Activated CD4-positive, alpha-beta T cell treated with anti-CD3 and anti-CD28 coated beads for 24 hours (primary cell): ENCODE measurements at places on chromosomes 12 and 14.
A peak's percentile ranks its signal among the peaks of the same experiment; 100 is the strongest.

DNA sequence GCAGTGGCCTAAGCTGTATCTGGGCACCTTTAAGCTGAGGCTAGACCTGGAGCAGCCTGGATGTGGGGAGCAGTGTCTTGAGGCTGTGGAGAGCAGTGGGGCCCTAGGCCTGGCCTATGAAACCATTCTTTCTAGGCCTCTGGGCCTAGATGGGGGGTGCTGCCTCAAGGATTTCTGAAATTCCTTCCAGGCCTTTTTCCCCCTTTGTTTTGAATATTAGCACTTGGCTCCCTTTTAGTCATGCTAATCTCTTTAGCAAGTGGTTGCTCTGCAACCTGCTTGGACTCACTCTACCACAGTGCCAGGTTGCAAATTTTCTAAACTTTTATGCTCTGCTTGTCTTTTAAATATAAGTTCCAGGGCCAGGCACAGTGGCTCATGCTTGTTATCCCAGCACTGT lies 41.6 kb upstream of the RFX4 start:
- DNase-seq = no peak

DNA sequence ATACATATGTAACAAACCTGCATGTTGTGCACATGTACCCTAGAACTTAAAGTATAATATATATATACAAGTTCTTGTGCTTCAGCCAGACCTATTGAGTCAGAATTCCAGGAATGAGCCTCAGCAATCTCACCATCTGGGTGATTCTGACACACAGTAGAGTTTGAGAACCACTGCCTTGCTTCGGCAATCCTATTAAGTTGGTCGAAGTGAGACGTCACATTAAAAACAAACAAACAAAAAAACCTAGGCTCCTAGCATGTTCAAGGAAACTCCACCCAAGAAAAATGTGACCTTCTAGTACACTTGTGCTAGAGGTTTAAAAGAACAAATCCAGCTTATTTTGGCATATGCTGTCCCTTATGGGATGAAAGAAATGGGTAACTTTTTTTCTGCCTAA lies 115.8 kb downstream of the SINHCAF start:
- no peak for DNase-seq

DNA sequence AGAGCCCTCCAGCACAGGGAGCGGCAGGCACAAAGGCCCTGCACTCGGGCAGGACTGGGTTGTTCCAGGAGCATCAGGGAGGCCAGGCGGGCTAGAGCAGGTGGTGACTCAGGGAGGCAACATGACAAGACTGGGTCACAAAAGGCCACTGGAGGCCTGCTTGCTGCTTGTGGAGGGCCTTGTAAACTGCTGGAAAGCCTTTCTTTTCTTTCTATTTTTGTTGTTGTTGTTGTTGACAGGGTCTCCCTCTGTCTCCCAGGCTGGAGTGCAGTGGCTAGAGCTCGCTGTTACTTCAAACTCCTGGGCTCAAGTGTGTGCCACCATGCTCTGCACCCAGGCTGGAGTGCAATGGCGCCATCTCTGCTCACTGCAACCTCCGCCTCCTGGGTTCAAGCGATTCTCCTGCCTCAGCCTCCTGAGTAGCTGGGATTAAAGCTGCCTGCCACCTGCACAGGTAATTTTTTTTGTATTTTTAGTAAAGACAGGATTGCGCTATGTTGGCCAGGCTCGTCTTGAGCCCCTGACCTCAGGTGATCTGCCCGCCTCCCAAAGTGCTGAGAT lies 11.8 kb upstream of the RCOR1 start:
- no peak for DNase-seq

- DNase-seq = no peak
Observed at GRCh38 chr12:117523971-117524370, 162.5 kb upstream of the NOS1 start.

- DNase-seq = no peak
Observed at GRCh38 chr14:36520601-36521525, 831 bp upstream of the NKX2-1 start.

DNA sequence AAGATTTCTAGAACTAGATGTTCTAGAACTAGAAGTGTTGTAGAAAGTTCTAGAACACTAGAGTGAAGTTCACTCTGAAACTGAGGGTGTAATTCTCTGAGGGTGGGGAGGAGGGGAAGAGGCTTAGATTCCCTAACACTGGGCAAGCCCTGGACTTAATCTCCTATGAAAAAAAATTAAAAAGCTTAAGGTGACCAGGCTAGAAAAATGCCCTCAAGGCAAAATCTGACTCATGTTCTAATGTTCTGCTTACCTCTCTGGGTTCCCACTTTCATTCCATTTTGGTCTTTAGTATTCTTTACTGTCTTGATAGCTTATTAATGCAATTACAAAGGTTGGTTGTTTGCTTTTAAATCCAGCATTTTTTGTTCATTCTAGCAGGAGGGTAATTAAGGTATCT lies 101.5 kb downstream of the KICS2 start:
- no peak for DNase-seq

DNA sequence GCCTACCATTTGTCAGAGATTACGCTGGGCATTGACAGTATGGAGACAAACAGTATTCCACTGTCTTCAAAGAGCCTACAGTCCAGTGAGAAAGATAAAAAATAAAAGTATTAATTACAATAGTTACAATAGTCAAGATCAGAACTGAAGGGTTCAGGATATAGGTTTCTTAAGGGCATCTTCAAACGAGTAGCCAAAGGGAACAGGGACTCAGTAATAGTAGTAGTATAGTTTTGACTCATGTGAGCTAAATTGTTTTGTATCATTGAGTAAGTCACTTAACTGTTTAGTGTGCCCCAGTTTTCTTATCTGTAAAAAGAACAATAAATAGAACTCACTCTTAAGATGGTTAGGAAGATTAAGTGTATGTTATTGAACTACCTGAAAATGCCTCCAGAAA lies 123.6 kb downstream of the METTL25 start:
- DNase-seq = no peak

- DNase-seq = no peak
Observed at GRCh38 chr12:41709012-41709411, 435.7 kb downstream of the GXYLT1 start.

- no peak for DNase-seq
Observed at GRCh38 chr12:29427964-29428363, 47.0 kb upstream of the ERGIC2 start.

- DNase-seq = no peak
Observed at GRCh38 chr12:66552716-66553115, 126.2 kb downstream of the GRIP1 start.

DNA sequence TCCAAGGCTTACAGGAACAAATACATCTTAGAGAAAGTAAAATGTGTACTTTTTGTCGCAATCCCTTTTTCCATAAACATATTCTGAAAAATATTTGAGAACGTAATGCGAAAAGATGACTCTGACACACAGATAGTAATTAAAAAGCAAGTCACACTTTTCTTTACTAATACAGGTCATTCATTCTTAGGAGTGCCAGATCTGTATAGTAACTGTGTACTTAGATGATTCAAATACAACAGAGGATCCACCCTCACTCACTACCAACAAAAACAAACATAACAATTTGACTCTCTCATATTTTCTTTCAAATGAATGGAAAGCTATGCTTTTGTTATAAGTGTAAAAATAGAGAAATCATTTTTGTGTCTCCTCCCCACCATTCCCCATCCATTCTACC lies 795.4 kb downstream of the SLC6A15 start:
- no peak for DNase-seq

DNA sequence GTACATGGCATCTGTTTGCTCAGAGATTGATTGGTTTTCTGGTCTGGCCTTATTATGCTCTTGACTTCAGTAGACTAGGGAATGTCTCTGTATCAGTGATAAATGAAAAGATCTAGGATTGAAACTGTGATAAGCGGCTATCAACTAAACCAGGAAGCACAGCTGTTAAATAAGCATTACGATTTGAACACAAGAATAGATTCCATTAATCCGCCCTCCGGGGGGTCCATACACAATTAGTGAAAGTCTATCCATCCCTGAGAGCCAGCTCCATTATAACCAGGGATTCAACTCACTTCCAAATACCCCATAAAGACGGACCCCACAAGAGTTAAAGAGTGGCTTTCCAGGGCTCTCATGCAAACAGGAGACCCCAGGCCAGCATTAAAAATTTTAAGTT lies 279.0 kb downstream of the GRIN2B start:
- no peak for DNase-seq

DNA sequence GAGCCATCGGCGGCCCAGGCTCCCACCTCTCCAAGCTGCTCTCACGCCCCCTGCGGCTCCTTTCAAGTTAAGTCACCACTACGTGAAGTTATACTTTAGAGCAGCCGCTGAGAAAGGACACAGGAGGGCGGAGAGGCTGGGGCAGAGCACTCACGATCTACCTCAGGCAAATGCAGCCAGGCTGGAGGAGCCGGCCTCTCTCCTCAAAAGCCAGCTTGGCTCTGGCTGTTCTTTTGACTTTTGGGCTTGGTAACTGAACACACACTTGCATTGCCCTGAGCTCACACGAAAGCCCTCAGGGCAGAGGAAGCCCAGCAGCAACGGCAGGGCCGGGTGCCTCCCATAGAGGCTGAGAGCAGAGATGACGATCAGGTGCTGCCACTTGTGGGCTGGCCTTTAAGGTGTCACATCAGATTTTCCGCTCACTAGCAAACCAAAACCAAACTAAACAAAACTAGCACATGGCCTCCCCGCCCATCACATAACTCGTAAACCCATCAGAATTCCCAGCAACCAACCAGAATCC lies 75.2 kb downstream of the PITPNM2 start:
- DNase-seq = peak; percentile 57

- no peak for DNase-seq
Observed at GRCh38 chr14:79701371-79701770, 509.9 kb downstream of the DIO2 start.

- DNase-seq = no peak
Observed at GRCh38 chr12:13390381-13390861, 193.9 kb downstream of the EMP1 start.

DNA sequence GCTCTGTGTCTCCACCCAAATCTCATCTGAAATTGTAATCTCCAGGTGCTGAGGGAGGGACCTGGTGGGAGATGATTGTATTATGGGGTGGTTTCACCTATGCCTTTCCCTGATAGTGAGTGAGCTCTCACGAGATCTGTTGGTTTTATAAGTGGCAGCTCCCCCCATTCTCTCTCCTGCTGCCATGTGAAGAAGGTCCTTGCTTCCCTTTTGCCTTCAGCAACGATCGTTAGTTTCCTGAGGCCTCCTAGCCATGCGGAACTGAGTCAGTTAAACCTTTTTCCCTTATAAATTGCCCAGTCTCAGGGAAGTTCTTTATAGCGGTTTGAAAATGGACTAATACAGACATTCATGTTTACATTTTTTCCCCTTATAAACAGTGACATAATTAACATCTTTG lies 36.1 kb downstream of the PELI2 start:
- DNase-seq = no peak

- no peak for DNase-seq
Observed at GRCh38 chr14:40318211-40318719, 886.0 kb upstream of the FBXO33 start.

DNA sequence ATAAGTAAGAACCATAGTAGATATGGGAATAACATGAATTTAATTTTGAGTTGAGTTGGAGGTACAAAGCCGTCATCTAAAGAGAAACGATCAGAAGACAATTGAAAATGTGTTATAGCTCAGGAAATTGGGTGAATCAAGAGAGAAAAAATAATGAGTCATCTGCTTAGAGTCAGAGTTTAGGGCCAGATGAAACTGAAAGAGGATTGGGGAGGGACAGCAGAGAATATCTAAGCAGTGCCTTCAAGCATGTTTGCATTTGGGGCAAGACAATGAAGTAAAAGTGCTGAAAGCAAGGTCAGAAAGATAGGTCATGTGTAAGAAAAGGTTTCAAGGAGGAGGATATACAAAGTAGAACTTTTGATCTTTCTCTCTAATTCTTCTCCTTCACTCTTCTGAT lies 49.4 kb downstream of the SLC15A5 start:
- DNase-seq = no peak

DNA sequence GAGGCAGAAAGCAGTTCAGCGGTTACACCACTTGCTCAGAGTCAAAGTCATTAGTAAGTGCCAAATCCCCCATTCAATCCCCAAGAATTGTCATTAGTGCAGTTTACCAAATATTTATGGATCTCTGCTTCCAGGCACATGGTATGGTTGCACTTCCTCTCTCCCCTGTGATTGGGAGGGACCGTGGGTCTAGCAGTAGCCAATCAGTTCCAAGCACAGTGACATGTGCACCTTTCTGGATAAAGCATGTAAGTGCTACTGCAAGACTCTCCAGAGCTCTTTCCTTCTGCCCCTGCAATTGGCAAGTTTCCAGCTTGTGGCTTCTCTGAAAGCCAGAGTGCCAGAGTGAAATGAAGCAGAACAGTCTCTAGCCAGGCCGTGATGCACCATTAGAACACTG lies 85.3 kb upstream of the FLRT2 start:
- no peak for DNase-seq

DNA sequence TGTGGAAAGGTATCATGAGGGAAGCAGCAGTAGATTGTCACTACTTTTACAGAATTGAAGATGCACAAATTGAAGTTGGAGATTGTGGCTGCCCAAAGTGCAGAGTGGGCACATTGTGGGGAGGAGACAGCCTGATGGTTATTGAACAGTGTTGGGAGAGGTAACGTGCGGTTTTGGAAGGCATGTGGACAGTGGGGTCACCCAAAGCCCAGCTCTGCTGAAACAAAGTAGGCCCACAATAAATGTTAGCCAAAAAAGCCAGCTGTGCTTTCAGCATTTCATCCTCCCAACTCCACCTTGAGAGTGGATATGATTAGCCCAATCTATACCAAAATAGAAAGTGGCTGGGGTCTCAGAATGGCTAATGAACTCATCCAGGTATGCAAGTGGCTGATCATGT lies 96.7 kb downstream of the TMX1 start:
- no peak for DNase-seq

GRCh38 chr12:52181746-52182145 lies 10.1 kb downstream of the KRT80 start:
- DNase-seq = no peak

- DNase-seq = no peak
Observed at GRCh38 chr14:70803321-70804310, 5.7 kb downstream of the MAP3K9 start.

- DNase-seq = no peak
Observed at GRCh38 chr14:23052182-23052623, 5.1 kb downstream of the CDH24 start.

DNA sequence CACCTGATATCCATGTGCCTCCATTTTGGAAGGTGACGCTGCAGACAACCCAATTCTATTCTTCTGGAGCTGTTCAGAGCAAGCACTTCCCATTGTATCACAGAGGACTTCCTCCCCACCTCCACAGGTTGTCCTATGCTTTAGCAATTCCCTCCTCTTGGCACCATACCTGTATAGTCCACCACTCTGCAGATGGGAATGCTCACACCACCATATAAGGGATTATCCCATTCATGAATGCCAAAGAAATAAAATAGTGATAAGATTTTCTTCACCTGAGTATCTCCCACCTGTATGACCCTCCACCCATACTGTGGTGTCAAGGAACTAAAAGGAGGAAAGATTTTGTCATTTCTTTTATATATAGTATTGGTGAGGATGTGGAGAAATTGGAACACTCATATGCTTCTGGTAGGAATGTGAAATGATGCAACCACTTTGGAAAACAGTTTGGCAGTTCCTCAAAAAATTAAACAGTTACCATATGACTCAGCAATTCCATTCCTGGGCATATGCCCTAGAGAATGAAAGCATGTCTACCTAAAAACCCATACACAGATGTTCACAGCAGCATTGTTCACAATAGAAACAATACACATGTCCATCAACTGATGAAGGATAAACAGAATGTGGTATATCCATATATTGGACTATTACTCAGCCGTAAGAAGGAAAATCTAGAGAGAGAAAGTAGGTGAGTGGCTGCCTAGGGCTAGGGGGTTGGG lies 75.2 kb downstream of the FIGNL2 start:
- DNase-seq = no peak

GRCh38 chr12:124715121-124715990 lies 147.9 kb upstream of the NCOR2 start:
- no peak for DNase-seq

- no peak for DNase-seq
Observed at GRCh38 chr14:92792885-92793284, 1.2 kb upstream of the GOLGA5 start.
